H4 (cell line): ENCODE measurements at places on chromosomes 12 and 14. TPM values are rescaled to one million over a fixed set of nuclear protein-coding genes. Genes with fewer than 3 reads are reported as not detected.

DNA sequence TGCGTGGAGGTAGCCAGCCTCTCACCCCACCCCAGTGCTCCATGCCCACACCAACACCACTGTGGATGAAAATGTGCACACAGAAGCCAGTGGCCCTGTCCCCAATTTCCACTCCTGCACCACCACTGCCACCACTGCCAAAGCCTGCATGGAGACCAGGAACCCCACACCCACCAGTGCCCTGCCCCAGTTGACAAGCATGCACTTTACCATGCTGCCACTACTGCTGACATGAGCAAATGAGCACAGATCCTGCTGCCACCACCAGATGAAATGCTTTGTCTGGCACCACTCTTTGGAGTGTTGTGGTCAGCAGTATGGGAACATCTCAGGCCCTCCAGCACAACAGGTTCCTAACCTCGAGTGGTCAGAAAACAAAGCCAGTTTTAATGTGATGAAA, 104.1 kb downstream of the ATXN7L3B start:
- DNase-seq, result no peak

DNA sequence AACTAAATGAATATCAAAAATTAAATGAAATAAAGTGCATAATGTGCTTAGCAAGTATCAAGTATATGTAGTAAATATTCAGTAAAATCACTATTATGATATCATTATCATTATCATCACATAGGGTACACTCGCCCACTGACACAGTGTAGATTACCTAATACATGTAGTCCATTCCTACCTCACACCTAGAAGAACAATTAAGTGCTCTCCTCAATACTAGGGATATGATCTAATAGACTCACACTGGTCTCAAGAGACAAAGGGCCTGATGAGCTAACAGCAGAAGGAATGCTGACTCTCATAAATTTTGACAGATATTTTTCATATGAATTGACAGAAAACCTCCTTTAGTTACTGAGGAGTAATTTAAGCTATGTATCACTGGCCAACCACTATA, 29.1 kb downstream of the FSCB start:
- DNase-seq, result no peak

DNA sequence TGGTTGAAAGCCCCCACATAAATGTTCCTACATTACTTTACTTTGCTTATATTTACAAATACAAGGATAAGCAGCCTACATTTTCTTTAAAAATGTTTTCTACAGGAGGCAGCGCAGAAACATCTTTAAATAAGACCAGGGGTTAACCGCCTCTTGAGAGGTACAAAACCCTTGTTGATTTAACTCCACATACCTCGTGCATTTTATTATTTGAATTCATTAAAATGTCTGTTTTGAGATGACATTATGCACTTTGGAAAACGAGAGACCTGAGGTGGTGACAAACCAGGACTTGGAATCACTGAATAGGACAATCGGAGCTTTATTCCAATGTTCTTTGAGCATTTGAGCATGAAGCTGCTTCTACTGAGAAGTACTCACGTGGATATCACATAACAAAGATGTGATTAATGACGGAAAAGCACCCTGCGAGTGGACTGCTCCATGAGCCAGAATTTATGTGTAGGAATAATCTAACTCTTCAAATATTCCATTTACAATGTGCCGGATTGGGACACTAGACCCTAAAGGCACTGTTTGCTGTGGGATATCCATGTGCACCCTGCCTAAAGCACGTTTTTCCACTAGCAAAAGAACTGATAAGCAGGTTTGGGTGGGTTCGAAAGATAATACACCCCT, 746 bp upstream of the DUSP16 start:
- no peak for DNase-seq

DNA sequence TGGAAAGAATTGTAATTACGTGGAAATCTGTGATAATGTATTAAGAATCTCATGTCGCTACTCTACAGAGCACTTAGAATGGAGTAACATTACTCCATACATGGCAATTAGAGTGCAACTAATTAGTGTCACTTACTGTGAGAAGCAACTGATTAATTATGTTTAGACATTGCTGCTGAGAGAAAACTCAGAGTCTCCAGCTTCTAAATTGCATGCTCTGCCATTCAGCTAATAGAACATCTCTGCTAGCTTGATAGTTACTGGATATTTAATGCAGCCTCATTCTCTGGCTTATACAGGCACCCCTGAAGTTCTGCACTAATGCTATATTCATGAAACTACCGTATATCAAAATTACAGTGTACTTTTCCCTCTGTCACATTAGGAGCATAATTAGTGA, 338.4 kb downstream of the ADAMTS20 start:
- DNase-seq, result no peak

GRCh38 chr14:102015045-102015685, 50.8 kb downstream of the DYNC1H1 start:
- no peak for DNase-seq

The MYRFL gene
- not detected in 2 replicates for total RNA-seq
